T-helper 2 cell treated with Interferon-gamma antibody and Interleukin-4, amounts not matched to agents 5 μg/mL and 100 μg/mL, for 36 hours (primary cell): ENCODE measurements at places on chromosomes 12 and 14.

DNA sequence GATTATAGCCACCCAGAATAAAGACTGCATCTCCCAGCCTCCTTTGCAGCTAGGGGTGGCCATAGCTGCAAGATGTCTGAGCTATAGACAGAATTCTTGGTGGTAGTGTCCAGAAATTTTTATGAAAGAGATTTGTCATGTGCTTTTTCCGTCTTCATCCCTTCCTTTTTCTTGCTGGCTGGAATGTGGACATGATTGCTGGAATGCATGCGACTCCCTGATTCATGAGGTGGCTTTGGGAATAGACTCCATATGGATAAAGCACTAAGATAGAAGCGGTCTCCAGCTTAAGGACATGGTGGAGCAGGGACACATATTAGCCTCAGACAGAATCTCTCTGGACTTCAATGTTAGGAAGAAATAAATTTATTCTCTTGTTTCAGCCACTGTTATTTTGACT is 10.0 kb upstream of the HSPB8 start:
- DNase-seq: no peak

- peak; percentile 89 for DNase-seq
Measured at GRCh38 chr14:50038398-50039119, 77.8 kb downstream of the VCPKMT start.

DNA sequence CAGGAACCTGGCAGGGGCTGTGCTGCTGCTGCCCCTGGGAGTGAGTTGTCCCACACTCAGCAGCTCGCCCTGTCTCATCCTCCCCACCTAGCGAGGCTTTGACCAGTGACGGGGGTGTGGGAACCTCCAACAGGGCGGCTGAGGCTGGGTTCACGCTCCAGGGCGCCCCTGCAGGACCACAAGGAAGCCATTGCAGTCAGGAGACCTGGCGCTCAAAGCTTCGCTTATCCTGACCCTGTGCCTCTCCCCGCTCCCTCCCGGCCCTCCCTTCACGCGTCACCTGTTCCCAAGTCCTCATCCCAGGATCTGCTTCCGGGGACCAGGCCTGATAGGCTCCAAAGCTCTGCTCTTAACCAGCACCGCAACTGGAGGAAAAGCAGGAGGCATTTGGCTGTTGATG is 272.0 kb upstream of the SFSWAP start:
- DNase-seq: no peak

GRCh38 chr14:91893007-91893406 is 25.7 kb upstream of the TC2N start:
- no peak for DNase-seq

- DNase-seq: peak; percentile 56
Measured at GRCh38 chr12:27383429-27384260, 51.0 kb downstream of the BMAL2 start.

GRCh38 chr14:78092040-78092439 is 78.1 kb upstream of the NRXN3 start:
- DNase-seq: no peak

DNA sequence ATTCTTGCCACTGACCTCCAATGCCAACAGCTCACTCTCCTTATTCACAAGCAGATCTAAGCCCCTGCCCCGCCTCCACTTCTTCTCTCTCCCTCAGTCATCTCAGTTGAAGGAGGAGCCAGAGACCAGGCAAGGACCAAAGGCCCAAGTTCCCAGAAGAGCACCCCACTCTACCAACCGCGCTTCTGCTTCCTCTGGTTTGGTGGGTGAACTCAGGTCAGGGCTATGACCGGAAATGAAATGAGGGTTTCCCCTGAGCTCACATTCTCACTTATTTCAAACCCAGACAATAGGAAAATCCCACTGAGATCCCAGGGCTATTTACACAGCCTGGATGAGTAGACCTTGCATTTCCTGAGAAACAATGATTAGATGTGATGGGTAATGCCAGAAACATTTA is 9.9 kb downstream of the DPF3 start:
- DNase-seq: no peak

DNA sequence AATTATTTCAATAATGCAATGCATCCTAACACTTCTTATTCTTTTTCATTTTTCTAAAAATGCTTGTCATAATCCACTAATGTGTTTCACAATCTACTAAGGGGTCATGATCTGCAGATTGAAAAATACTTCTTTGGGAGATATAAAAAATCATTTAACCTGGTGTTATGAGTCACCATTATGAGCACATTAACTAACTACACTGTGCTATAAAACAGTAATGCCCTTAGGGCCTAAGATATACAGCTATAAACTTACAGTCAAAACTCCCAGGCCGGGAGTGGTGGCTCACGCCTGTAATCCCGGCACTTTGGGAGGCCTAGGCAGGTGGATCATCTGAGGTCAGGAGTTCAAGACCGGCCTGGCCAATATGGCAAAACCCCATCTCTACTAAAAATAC is 14.2 kb downstream of the ATXN2 start:
- DNase-seq: no peak

DNA sequence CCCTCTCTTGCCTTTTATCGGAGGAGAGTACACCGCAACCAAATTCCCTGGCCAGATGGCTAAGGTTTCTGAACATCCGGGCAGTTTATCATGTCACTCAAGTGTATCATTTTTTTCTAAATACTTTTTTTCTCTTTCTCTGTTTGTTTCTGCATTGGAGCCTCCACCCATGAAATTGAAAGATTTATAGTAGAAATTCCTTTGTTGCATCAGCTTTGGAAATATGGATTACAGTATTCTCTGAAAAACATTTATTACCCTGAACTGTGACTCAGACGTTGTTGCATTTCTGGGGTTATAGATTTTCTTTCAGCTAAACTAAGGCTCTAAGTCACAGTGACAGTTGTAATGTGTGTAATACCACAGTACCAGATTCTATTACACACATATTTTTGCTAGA is 187.0 kb downstream of the SPTSSA start:
- no peak for DNase-seq

DNA sequence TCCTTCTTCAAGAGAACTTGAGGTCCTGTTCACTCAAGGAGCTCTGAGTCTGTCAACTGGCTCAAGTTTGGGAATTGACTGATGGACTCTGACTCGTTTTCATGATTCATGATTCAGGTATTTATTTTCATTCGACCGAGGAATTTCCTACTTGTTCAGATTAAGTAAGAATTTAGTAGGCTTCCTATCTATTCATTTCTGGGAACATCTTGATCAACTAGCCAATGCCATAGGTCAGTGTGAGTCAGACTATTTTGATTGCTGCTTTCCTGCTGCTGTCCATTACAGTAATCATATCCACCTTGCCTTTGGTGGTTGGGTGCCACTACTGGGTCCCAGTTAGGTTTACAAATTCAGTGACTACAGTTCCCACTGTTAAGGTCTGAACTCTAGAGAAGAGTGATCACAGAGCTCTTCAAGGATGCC is 6.1 kb downstream of the FAM186A start:
- DNase-seq: no peak

DNA sequence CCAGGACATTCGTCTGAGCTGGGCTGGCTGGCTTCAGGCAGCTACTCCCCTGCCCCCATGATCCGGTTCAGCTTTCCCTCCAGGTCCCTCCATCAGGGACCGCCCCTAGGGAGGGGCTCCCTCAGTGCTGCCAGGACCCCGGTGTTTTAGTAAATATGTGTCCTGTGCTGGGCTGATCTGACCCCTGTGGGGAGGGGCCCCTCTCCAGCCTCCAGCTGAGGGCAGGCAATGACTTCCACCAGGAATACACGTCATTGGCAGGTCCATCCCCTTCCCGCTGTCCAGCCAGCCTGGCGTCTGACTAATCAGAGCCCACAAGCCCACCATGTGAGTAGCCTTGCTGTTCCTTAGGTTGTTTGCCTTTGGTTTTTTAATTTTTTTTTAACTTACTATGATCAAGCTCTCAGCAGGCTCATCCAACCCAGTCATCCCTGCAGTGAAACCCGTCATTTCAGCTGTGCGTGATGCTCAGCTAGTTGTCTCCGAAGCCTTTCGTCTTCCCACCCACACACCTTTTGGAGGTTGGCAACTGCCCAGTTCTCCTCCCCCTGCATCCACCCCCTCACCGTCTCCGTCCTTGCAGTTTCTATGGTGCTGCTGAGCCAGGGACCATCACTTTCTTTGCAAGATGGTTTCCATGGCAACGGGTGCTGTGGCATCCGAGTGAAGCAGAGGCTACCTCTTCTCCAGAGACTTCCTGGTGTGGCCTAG is 16.0 kb upstream of the SERPINA4 start:
- DNase-seq: no peak
